ENCODE measurements at places on chromosomes 7 and 10.

DNA sequence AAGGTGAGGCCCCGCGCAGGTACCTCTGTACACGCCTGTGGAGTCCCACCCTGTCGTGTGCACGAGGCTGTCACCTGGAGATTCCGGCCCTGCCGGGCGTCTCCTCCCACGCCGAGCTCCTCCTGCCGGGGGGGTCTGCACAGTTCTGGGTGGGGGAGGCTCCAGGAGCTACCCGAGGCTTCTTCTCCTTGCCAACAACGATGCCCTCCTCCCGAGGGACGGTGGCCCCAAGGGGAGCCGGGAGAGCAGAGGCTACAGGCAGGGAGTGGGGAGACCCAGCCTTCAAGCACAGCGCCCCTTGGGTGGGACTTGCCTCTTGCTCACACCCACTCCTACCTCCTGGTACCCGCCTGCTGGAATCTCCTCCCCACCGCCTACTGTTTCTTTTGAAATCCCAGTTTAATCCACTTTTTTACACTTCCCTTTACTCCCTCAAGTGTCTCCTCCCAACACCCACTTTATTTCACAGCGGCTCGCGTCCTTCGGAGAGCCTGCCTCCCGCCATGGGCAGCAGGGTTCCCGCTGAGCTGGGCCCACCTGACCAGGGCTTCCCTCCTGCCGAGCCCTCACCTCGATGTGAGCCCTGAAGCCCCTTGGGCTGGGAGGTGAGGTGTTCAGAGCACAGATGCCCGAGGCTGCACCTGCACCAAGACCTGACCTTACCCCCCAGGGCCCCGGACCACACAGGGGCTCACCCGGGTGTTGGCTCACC, 338.1 kb downstream of the DNAJB6 start:
- DNase-seq: no peak

DNA sequence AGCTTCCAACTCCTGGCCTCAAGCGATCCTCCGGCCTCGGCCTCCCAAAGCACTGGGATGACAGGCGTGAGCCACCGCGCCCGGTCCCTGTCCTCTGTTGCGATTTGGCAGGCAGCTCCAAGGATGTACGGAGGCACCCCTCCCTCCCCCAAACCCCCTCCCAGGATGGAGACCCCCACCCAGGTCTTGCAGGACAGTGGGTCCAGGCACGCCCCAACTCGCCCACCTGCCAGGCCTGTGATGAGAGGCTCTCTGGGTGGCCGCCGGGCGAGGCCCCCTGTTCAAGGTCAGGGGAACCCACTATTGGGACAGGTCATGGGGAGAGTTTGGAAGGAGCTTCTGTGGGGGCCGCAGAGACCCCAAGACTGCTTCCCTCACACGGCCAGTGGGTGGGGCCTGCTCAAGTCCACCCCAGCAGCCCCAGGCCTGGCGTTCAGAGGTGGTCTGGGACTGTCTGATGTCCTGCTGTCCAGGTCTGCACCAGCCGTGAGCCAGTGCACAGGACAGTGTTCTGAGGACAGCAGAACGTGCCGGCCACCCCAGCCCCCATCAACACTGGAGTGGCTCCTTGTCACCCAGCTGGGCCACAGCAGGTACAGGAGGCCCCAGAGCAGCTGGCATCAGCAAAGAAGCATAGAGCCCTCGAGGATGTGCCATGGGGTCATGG, 2.5 kb downstream of the ADAP1 start:
- DNase-seq: no peak

DNA sequence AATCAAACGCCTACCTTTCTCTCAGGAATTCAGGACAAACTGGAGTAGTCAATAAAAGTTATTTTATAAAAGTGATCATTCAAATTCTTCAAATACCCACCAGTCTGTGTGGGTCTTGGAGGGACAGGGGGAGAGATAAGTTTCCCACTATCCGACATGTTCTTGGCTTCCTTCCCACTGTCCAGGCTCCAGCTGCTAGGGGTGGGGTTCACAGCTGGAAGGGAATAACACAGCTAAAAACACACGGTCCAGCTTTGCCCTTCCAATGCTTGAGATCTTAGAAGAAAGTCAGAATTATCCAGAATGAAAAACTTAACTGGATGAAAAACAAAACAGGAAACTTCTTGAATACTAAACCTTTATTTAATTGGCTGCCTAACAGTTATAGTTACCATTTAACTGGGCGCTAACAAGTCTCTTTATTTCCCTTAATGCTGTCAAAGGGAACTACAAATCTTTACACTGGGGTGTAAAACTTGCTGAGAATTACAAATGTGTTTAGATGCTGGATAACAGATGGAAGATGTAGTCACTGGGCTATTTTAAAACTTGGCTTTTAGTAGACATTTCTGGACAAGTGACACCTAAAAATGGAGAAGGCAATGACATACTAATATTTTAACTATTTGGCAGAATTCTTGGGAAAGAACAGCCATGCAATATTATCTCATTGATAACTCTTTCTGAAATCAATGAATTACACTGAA, 172.8 kb upstream of the IMMP2L start:
- no peak for DNase-seq

GRCh38 chr10:61634746-61635145, 28.0 kb upstream of the CABCOCO1 start:
- no peak for DNase-seq

GRCh38 chr10:105138358-105138757, 497.3 kb downstream of the SORCS3 start:
- DNase-seq: peak; percentile 43

GRCh38 chr10:17607603-17608332, 9.4 kb downstream of the HACD1 start:
- DNase-seq: peak; percentile 38

DNA sequence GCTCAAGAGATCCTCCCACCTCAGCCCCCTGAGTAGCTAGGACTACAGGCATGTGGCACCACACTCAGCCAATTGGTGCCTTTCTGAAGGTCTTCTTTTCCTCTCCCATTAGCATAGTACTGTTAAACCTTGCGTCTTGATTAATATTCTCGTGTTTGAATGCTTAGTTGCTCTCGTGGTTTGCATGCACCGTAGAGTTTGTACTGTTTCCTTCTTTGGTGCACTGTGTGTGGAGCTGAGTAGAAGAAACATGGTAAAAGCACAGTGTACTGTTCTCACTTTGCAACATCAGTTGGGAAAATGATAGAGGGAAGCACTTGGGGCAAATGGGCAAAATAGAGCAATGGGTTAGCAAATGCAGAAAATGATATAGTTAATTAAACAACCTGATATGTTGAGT, 27.6 kb upstream of the RPA3 start:
- DNase-seq: no peak

DNA sequence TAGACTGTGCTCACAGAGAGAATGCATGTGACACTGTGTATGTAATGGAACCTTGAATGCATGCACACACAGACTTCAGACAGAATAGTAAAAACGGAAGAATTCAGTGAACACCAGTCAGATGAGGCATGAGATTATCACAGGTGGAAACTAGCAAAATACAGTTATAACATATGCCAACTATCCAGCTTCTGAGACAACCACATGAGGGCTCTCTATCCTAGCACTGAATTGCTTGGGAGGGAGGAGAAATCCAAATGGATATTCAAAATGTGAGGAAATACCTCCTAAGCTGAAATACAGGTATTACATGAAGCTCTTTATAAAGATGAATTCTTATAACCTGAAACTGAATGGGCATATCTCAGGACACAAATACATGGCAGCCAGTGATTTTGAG, 30.6 kb downstream of the GARS1 start:
- no peak for DNase-seq

- DNase-seq: no peak
Observed at GRCh38 chr7:8112685-8113084, 144.1 kb downstream of the GLCCI1 start.

- no peak for DNase-seq
Observed at GRCh38 chr7:34219153-34219718, 313.9 kb downstream of the BMPER start.

DNA sequence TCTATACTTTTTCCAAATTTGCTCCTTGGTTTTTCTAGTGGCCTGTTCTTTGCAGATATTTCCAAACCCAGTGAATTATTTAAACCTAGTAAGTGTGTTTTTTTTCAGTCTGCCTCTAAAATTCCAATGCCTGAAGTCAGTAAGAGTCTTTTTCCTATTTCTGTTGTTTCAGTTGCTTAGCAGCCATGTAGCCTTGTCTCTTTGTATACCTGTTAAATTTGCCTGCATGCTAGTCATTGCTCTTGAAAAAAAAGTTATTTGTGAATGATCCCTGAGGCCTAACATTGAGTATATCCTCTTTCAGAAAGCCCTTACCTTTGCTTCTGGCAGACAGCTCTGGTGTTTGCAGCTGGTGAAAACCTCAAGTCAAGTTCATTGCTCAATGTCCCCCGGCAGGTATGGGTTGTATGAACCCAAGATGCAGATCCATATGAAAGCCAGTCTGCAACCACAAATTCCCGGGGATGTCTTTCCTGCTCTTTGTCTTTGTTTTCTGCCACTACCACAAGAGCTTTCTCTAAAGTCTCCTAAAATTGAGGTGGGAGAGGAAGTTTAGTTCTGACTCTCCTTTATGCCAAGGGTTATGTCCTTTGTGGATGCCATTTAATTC, 35.7 kb downstream of the CH25H start:
- no peak for DNase-seq

DNA sequence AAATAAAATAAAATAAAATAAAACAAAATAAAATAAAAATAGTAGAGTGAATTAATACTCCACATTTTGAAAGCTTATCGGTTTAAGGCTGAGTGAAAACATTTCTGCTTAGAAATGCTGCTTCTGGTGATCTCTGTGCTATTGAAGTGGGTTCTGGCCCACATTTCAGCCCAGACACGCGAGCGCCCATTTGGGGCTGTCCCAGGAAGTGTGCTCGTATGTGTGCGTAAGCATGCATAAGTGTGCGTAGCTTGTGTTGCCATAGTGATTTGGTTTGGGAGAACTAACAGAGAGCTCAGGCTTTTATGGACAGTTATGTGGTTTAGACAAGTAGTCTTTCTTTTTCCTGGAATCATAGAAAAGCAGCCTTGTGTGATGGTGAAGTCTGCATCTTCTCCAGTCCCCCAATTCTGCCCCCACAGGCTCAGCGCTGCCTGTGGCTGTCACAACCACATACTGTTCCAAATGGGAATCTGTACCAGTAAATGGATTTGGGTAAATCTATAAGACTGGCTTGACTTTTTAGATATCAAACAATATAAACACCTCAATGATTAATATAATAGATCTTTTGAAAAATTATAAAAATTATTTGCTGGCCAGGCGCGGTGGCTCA, 29.8 kb upstream of the PURB start:
- DNase-seq: no peak

DNA sequence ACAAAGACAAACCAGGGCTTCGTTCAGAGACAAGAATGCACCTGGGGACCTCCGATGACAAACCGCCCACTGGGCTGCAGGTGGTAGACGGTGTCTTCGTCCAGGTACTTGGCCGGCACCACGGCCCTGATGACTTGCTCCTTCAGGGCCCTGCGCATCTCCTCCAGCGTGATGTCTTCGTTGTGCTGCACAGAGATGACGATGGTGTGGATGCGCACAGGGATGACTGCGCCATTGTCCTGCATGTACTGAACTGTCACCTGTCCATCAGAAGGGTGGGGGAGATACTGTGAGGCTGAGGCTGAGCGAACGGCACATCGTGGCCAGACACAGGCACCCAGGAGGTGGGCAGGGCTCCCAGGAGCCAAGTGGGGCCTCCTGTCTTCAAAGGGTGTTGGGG, 13.1 kb downstream of the MAT1A start:
- DNase-seq: no peak

GRCh38 chr10:103244666-103245271, 918 bp upstream of the RPEL1 start:
- peak; percentile 4 for DNase-seq

GRCh38 chr7:25567430-25567829, 339.1 kb upstream of the NPVF start:
- no peak for DNase-seq

DNA sequence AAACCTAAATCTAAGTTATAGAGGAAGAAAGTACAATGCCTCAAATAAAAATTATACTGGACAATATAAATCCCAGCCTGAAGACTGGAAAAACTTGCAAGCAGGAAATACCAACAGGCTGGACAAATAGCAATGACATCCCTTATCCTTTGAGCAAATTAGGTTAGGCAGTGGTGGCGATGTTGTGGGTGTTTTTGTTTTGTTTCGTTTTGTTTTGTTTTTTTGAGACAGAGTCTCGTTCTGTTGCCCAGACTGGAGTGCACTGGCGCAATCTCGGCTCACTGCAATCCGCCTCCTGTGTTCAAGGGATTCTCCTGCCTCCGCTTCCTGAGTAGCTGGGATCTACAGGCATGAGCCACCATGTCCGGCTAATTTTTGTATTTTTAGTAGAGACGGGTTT, 57.3 kb upstream of the TES start:
- no peak for DNase-seq

DNA sequence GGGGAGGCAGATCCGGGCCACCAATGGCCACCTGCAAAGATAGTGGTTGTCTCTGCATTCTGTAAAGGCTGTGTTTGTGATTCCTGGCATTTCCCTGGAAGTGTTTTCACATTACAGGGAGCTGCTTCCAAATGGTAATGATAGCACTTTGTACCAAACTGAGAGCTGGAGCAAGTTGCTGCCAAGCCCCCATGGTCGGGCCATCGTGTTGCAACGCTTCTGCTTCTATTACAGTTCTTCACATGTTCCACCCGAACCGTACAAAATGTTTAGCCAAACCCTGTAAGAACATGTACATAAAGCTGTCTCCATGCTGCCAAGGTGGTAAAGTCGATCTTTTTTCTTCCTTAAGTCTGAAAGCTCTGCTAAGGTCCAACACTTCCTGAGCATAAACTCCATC, 397.7 kb upstream of the NFE2L3 start:
- no peak for DNase-seq

DNA sequence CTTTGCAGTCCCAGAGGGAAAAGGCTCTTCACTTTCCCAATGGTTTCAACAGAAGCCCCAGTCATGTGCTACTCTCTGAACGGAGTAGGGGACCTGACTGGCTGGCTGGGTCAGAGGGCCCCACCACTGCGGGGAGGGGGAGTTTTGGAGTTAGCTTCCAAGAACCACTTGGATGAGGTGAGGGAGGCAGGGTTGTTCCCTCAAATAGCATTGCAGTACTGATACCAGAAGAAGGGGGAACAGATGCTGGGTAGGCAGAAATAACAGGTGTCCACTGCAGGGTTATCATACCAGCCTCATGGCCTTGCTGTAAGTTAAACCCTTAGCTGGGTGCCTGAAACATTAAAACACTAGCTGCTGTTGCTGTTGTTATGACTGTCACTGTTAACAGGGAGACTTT, 131.3 kb downstream of the UBE2H start:
- no peak for DNase-seq

DNA sequence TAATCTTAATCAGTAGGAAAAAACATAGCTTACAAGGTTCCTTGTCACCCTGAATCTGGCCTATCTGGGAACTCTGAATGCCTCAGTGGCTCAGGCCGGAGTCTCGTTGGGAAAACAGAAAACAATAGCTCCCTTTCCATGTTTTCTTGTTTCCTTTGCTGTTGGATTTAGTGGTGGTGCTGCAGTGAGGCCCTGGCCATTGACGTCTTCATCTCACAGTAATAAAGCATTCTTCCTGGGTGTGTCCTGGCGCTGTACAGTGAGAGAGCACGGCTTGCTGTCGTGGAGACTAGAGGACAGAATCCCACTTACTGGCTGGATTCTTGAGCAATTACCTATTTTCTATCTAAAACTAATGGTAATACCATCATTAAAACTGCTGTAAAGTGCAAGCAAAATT, 1.3 kb upstream of the SPOCK2 start:
- DNase-seq: no peak

All from NCI-H1105 treated with DMSO at 0.1 percent for 48 hours (cell line).